COR-L47 (cell line): ENCODE measurements at places on chromosomes 1 and 21.

DNA sequence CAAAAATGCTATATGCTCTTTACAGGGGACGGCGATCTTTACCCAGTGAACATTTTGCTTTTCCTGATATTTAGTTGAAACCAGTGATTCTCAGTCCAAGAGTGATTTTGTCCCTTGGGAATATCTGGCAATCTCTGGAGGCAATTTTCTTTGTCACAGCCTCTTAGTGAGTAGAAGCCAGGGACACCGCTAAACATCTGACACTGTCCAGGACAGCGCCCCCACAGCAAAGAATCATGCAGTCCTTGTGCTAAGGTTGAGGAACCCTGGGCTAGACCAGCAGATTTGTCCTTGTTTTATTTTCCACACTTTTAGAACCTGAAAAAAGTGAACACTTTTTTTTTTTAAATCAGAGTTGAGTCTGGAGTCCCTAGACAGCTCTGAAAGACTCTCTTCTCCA lies 13.1 kb downstream of the EVA1C start:
- DNase-seq: no peak

GRCh38 chr1:111214074-111214801 lies 13.3 kb upstream of the CHI3L2 start:
- no peak for DNase-seq

- no peak for DNase-seq
Observed at GRCh38 chr1:30632481-30632880, 90.9 kb downstream of the MATN1 start.

GRCh38 chr1:234613128-234613875 lies 3.3 kb upstream of the IRF2BP2 start:
- DNase-seq: no peak

DNA sequence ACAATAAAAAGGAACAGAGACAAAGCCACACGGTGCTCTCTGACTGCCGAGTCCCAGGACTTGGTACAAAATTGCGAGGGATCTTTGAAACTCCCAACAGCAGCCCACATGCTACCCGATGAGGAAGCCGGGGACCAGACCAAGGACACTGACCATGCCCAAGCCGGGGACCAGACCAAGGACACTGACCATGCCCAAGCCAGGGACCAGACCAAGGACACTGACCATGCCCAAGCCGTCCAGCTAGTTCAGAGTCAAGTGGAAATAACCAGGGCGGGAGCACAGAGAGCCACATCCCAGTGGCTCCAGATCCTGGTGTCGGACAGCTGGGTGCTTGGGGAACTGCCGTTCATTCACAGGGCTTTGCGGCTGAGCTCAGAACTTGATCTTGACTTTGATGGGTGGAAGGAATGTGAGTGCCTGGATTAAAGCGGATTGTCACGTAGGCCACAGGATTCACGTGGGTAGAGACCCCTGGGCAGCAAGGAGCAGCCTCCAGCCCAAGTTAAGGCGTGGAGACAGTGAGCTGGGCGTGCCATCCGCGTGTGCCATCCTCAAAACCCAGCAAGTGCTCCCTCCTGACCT lies 16.5 kb upstream of the TRAPPC10 start:
- DNase-seq: no peak

GRCh38 chr1:40762144-40762923 lies 21.3 kb upstream of the KCNQ4 start:
- DNase-seq: no peak

DNA sequence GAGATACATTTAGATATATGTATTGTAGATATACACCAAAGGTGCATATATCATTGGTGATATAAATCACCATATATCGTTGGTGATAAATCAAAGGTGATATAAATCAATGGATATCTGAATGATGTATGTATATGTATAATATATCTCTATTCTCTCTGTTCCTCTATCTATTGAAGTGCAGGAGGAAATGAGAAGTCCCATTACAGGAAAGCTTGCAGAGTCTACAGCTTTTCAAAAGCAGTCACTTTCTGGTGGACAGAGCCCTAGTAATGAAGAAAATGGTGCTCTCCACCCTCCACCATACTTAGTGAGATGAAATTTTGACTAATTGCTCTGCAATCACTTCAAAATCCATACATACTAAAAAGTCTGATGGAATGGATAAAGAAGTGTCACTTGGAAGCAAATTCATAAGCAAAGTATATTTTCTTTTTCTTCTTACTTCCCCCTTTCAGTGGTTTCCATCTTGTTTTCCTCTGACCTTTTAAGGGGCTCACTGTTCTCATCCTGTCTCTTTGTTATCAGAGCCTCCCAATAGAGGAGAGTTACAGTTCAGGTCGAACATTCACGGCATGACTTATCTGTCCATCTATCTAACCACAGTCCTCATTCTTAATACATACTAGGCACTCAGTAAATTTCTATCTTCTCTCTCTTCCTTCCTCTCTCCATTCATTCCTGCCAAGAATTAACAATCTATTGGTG lies 227.2 kb downstream of the KCNJ6 start:
- DNase-seq: no peak

DNA sequence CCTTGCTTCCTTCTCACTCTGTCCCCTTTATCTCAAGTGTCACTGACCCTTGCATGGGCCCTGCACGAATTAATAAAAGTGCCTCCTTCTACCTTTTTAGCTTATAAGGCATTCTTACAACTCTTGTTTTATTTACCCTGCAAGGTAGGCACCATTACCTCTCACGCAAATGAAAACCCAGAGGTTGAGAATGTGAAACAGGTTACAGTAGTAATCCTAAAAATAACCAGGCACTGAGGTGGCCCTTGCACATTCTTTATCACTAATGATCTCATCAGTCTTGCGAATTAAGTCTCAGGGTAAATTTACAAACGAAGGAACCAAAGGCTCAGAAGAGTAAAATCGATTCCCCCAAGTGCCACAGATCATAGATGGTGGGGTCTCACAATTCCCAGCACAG lies 3.7 kb downstream of the GLIS1 start:
- no peak for DNase-seq

DNA sequence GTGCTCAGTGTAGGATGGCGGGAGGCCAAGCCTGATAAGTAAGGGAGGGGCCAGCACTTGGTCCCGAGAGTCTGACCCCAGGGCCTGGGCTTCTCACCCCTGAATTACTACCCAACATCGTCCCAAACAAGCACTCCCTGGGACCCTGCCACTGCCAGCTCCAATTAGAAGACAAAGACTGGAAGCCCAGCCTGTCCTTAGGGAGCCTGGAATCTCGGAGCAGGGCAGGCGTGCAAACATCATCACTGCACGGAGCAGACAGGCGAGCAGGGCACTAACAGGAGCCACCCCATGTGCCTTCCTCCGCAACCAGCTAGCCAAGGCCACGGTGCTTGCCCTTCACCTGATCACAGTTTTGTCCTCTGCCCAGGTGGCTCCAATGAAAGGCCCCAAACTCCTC lies 23.2 kb downstream of the KCNAB2 start:
- DNase-seq: no peak

- no peak for DNase-seq
Observed at GRCh38 chr21:41729701-41730366, 37.0 kb downstream of the RIPK4 start.

DNA sequence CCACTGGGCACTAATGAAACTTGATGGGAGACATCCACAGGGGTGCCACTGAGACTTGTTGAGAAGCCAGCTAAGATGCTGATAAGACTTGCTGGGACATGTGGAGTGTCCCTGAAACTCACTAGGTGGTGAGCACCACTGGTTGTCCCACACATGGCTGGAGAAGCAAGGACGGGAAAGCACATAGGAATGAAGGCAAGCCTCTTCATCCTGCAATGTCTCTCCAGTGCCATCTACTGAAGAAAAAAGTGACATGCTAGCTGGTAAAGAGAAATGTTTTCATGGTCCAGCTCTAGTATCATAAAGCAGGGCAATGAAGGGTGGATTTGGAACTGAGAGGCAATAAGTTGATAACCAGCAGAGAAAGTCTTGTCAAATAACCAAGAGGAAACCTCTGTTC lies 283.0 kb downstream of the PAPPA2 start:
- no peak for DNase-seq
